ENCODE measurements at places on chromosomes 12 and 14.

DNA sequence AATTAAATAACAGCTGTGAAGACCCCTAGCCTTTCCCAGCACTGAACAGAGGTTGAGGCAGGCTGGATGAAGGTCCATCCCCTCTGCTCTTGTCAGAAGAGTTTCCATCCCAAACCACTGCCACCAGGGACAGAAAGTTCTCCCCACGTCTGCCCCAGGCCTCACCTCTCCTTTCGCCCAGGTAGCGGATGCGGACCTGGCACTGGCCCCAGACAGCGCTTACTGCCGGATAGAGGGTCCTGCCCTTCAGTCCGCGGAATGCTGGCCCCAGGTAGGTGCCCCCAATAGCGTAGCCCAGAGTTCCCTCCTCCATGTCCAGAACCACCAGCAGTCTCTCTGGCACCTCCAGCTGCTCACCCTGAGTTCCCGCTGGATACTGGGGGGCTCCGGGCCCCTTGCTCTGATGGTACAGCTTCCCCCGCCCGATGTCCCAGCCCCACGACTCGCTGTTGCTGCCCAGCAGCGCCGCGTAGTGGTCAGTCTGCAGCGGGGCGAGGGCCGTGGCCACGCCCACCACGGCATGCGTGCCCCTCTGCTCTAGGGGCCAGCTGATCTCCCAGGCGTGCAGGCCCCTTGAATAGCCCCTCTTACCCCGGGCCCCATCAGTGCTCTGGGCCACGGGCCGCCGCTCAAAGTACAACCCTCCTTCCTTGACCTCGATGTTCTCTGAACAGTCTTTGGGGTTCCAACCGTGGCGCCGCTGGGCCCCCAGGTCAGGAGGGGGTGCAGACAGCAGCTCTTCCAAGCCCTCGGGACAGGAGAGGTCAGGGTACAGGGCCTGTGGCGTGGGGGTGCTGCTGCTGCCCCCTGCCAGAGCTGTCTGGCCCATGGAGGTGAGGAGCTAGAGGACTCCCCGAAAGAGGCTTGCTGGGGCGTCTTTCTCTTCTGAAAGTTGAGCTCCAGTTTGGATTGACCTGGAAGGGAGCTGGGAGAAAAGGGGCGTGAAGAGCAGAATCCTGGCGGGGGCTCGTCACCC, 742 bp downstream of the SPSB2 start:
- peak; percentile 88 for DNase-seq

- DNase-seq, result no peak
Observed at GRCh38 chr14:45194964-45195363, 58.0 kb downstream of the MIS18BP1 start.

- DNase-seq, result no peak
Observed at GRCh38 chr12:50549885-50550284, 45.1 kb downstream of the DIP2B start.

DNA sequence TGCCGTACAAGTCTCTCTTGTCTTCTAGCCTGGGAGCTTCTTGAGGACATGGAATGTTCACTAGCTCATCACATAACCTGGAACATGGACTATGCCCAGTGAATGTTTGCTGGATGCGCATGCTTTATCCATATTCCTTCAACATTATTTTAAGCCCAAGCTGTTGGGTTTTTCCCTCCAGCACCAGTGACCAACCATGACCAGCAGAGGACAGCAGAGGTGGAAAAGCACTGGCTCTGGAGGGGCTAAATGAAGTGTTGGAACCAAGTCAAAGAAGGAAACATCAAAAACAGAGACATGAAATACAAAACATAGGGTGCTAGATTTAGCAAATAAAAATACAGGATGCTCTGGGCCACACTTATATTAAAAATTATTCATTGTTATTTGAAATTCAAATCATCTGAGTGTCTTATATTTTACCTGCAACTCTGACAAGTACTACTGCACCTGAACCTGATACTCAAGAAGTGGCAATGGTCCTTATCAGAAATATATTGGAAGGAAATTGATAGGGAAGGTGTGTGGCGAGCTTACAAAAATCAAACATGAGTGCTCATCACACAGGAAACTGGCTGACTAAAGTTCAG, 23.1 kb upstream of the HELB start:
- DNase-seq, result no peak

- no peak for DNase-seq
Observed at GRCh38 chr12:132182206-132182710, 38.0 kb downstream of the NOC4L start.

DNA sequence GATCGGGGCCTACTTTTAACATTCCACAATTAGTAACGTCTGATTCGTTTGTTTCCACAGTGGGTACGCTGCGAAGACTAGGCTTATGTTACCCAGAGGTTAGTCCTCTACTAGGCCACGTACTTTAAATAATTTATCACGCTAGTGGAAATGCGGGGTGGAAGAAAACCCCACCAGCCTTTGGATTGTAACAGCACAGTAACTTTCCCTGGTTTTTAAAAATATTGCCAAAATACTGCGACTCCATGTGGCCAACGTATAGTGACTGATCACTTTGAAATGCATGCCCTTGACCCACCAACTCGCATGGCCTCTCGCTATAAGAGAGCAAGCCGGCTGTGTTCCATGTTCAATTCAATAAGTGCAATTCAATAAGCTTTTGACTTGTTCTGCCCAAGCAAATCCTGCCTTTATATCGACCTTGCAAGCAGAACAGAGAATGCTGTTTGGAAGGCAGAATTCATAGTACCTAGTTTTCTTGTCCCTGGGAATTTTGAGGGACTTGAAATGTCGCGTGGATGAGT, 882 bp upstream of the GTF2A1 start:
- DNase-seq, result no peak

DNA sequence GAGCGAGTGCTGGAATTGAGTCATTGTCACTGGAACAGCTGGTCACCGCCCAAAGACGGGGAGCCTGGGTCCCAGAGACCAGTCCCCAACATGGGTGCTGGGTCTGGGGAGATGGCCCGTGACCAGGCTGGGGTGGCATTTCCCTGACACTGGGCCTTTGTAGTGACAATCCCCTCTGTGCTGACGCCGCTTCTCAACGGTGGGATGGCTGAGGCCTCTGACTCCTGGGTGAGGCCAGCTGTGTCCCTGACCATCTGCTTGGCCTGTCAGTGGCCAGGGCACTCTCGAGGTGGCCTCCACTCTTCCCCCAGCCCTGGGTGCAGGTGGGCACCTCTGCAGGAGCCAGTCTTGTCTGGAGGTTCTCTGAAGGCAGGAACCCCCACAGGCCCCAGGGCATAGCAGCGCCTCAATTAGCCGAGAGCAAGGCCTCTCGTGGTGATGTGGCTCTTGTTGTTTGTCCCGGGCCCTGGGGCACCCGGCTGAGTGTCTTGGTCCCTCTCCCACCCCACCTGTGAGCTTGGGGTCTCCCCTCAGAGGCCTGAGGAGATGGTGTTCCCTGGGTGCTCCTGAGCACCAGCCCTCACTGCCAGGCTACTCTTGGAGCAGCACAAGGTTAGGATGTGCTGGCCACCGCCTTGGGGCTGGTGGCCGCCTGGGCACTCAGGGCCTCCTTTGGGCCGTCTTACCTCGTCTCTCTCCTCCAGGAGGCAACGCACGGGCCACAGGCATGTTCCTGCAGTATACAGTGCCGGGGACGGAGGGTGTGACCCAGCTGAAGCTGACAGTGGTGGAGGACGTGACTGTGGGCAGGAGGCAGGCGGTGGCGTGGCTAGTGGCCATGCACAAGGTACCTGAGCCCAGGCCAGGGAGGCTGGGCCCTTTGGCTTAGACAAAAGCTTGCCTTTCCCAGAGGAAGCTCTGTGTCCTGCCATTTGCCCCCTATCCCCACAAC, 16.6 kb downstream of the ZFYVE21 start:
- no peak for DNase-seq

DNA sequence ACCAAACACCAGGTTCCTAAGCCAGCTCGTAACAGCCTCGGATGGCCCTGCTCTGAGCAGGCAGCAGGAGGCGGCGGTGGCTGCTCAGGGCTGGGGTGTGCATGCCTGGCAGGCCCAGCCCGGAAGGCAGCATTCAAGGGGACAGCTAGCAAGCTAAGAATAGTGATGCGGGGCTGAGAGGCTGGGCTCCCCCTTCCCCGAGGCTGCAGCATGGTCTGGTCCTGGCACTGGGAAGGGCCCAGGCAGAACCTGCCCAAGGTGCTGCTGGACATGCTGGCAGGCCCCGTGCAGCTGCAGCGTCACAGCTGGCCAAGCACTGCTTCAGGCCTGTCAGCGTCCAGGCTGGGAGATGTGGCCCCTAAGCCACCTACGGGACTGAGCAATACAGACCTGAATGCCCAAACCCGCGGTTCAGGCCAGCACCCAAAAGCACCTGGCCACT, 26.4 kb upstream of the NUDT14 start:
- no peak for DNase-seq

DNA sequence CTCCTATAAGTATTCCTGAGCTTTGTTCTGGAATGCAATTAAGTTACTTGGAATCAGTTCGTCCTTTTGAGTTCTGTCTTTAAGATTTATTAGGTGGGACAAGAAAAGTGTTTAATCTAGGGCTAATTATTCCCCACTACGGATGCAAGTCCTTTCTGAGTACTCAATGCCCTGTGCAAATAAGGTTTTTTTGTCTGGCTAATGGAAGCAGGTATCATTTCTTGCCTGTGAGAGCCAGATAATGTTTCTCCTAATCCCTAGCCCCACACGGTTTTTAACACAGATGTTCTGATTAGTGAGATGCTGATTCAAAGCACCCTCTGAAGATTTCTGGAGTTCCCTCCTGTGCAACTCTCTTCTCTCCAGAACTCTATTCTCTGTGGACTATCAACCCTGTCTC, 296.6 kb upstream of the PRICKLE1 start:
- DNase-seq, result no peak

Data from left forelimb (tissue), 1 donor.